Right lung (tissue), 10 donors: ENCODE measurements at places on chromosomes 16 and 17. TPM values are rescaled to one million over a fixed set of nuclear protein-coding genes. Genes with fewer than 3 reads are reported as not detected.

- DNase-seq, result no peak
These were observed 108.8 kb downstream of the ARHGAP44 start for GRCh38 chr17:12898110-12898509.

Gene CLEC18A
- 0.48 TPM for polyA plus RNA-seq

Gene OTOP3
- polyA plus RNA-seq, result not detected

- DNase-seq, result no peak
These were observed 28.8 kb downstream of the ZCCHC14 start for GRCh38 chr16:87463722-87464690.

DNA sequence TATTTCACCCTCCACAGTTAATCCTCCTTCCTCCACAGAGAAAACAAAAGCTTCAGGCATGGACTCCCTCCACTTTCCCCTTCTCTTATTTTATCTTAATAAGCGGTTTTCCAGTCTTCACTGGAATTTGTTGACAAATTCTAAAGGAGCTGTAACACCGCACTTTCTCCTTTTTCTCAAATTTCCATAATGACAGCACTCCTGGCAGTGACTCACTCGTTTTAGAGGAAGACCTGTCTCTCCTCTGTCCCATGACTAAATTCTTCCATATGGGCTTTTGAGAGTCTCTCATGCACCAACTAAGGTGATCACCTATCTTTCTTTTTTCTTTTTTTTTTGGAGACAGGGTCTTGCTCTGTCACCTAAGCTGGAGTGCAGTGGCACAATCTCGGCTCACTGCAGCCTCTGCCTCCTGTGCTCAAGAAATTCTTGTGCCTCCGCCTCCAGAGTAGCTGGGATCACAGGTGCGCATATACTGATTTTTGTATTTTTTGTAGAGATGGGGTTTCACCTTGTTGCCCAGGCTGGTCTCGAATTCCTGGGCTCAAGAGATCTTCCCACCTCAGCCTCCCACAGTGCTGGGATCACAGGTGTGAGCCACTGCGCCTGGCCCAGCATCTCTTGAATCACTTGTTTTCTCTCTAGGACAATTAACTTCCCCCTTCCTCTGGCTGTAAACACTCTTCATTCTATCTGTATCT lies 7.7 kb downstream of the ITGAM start:
- no peak for DNase-seq

Gene ADAM11
- 3.4 TPM for polyA plus RNA-seq

- peak; percentile 70 for DNase-seq
These were observed 13.6 kb downstream of the CDH16 start for GRCh38 chr16:66904846-66905632.

- no peak for DNase-seq
These were observed 3.2 kb downstream of the NAGS start for GRCh38 chr17:44007346-44008204.

Gene OR1A1
- polyA plus RNA-seq, result 0.12 TPM

- no peak for DNase-seq
These were observed 137.9 kb downstream of the FTO start for GRCh38 chr16:53841884-53842283.

GRCh38 chr17:77779711-77780539 lies 178.6 kb upstream of the TNRC6C start:
- DNase-seq, result no peak

- no peak for DNase-seq
These were observed 585.3 kb downstream of the KCNJ18 start for GRCh38 chr17:22277595-22277994.

- no peak for DNase-seq
These were observed 58.0 kb downstream of the GOSR1 start for GRCh38 chr17:30534938-30535921.

- DNase-seq, result peak; percentile 87
These were observed at the start of gene TBKBP1 for GRCh38 chr17:47693731-47694580. TSS of gene TBKBP1 (plus strand) at chr17:47694161. CDS start at chr17:47696113, 1,952 bp downstream.

GRCh38 chr16:3701531-3701930 lies 15.8 kb downstream of the TRAP1 start:
- DNase-seq, result no peak

DNA sequence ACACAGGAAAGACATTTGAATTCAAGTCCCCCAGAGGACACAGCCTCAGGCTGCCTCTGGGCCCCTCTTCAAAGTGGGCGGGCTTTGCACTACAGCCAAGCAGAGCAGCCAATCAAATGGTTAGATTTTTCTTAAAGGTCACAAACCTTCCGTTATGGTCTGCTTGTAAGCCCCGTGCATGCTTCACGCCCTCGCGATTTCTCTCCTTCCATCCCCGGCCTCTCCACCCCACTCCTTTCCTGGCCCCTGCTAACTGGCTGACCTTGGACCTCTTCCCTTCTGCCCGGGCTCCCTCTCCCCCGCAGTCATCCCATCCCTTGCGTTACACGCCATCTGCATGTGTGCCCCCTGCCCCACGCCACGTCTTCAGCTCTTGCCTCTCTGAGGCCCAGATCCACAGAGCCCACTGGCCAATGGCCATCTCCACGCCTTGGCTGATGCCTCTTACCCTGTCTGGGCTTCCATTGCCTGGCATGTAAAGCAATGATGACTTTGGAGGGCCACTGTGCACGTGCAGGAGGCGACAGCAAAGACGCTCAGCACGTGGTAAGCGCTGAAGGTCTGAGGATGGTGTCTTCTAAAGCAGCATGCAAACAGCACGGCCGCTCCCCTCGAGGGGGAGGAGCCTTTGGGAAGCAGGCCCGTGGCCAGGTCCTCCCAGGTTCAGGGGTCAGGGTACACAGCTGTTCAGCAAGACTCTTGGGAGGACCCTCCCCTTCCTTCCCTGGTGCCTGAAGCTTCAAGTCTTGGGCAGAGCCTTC lies 86.8 kb downstream of the ZDHHC7 start:
- no peak for DNase-seq

DNA sequence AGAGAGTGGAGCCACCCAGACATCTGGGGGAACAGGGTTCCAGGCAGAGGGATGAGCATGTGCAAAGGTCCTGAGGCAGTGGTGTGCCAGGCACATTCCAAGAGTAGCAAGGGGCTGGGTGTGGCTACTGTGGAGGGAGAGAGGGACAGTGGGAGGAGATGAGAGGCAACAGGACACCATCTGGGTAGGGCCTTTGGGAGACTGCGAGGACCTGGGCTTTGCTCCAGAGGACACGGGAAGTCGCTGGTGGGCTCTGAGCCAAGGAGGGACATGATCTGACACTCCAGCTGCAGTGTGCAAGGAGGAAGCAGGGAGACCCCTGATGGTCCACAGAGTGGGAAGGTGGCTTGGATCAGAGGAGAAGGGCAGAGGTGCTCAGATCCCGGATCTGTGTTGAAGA lies 56.7 kb upstream of the MED9 start:
- DNase-seq, result no peak

Gene ARL5C
- 0.51 TPM for polyA plus RNA-seq

GRCh38 chr17:9195961-9196670 lies 174.8 kb downstream of the NTN1 start:
- DNase-seq, result no peak

GRCh38 chr17:50058296-50058953 lies 2.5 kb downstream of the ITGA3 start:
- DNase-seq, result peak; percentile 84

DNA sequence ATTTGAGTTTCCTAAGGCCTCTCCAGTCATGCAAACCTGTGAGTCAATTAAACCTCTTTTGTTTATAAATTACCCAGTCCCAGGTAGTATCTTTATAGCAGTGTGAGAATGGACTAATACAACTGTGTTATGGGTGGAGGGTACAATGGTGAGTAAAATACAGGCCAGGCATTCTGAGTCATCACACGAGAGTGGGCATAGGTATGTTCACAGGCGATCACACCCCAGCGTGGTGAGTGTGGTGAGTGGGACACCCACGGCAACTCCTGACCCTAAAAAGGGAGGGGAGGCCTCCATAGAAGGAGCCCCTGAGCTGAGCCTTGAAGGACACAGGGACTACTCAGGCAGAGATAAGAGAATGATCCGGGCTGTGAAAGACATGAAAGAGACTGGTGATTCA lies 22.6 kb upstream of the MAPT start:
- DNase-seq, result no peak

- DNase-seq, result no peak
These were observed 50.6 kb downstream of the HS3ST3B1 start for GRCh38 chr17:14351493-14351892.

Gene RCVRN
- 0.25 TPM for polyA plus RNA-seq

DNA sequence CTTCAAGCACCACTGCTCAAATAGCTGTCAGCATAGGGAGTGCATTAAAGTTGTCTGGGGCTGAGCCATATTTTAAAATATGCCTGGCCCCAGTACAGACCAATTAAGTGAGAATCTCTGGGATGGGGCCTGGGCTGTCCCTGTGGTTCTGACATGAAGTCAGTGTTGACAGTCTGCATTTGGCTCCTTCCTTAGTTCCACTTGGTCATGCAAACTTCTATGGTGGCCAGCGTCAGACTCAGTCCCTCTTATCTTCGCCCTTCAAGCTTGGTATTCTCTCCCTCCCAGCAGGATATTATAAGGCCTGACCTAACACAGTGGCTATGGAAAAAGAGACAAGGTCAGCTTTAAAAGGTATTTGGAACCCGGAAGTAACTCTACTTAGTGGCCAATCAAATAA lies 177.2 kb downstream of the PMP22 start:
- no peak for DNase-seq

- no peak for DNase-seq
These were observed 303.5 kb downstream of the FOXL1 start for GRCh38 chr16:86881861-86882273.

DNA sequence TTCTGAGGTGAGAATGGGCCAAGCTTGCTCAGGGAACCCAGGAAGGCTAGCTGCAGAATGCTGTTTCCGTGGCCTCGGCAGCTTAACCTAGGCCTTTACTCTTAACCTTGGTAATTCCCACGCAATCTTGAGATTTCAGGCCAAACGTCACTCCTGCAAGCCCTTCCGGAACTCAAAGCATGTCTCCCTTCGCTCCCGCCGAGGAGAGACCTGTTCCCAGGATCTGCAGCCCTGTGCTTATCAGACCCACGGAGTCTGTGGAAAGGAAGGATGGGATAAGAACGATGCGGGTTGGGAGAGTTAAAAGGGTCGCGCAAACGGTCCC lies 524 bp upstream of the ZFP3 start:
- DNase-seq, result no peak

DNA sequence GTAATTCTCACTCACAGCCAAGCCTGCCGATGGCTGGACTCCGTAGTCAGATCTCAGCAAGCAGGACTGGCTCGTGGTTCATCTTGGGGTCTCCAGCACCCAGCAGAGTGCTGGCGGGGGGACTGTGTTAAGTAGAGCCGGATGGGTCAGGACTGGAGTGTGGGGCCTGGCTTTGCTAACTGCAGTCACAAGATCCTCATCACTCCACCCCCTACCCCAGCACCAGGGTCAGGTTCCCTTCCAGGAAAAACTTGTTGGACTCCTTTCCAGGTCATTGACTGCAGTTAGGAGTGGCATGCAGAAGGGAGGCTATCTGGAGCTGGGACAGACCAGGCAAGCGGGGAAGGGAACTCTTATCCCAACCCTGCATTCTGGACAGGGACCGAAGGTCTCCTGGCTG lies 6.0 kb downstream of the CIITA start:
- no peak for DNase-seq

DNA sequence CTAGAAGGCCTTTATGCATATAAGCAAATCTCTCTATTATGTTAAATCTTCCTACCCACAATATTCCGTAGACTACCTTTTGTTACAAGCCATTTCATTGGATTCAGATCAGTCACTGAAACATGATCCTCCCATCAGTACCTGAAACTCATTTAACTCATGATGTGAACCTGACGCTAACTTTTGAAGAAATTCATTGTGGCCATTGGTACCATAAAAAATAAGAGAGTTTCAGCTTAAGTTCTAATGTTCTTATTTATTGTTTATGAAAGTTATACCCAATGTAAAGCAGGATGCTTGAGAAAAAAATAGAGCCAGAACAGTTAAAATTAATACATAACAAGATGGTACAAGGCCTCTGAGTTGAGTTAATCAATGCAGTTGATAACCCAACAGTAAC lies 439.6 kb downstream of the KCNJ2 start:
- no peak for DNase-seq

Gene SOST
- polyA plus RNA-seq, result not detected

DNA sequence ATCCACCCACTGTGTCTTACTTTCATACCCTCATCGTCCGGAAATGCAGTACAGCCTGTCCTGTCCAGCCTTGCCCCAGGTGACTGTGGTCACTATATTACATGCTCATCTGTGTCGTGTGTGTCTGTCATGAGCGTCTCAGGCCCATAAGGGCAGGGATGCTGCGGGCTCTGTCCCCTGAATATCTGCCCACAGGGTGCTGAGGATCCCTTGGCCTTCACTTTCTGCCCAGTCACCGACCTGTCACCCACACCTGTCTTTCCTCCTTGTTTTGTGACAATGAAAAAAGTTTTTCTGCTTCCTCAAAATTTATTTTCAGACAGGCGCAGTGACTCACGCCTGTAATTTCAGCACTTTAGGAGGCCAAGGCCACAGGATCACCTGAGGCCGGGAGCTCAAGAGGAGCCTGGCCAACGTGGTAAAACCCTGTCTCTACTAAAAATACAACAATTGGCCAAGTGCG lies 1.4 kb upstream of the CTRB1 start:
- DNase-seq, result no peak

Gene GDPD1
- 10.7 TPM for polyA plus RNA-seq

- no peak for DNase-seq
These were observed 34.7 kb downstream of the SBK1 start for GRCh38 chr16:28326881-28327610.

Gene HSD17B1
- polyA plus RNA-seq, result 3.7 TPM

DNA sequence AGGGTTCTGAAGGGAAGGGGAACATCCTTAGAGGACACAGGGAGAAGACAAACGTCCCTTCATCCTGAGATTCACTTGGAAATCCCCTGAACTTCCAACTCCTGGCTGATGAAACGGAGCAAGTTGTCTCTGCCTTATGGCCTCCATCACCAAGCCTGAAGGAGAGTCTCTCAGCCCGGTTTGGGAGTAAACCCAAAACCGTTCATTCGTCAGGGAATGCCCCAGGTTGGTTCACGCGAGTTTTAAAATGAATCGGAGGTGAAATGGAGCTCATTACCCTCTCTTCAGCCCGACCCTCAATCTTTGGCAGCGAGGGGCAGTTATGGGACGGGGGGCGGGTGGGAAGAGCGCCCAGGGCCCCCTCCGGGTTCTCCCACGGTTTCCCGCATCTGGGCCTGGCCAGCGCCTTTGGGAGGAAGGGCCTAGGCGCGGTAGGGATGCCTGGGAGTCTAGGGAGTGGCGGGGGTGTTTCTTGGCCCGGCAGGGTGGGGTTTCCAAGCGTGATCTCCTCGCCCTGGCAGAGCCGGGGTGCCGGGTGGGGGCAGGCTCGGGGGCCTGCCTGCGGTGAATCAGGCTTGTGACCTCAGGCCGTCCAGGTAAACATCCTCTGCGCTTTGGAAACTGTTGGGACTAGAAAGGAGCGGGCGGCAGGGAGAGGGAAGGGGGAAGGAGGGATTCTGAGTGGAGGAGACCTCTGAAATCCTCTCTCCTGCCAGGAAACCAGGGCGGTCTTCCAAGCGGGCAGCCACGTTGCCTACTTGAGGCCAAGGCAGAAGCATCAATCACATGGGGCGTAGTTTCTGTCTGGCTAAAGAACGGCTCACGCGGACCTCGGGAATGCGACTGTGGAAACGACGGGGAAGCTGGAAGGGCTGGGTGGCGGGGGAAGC lies 24.1 kb upstream of the HOXB13 start:
- no peak for DNase-seq

GRCh38 chr17:39573447-39574298 lies 34.0 kb downstream of the NEUROD2 start:
- DNase-seq, result peak; percentile 72

Gene HCRT
- not detected for polyA plus RNA-seq
